ENCODE measurements at places on chromosomes 6 and 20.
A peak's percentile ranks its signal among the peaks of the same experiment; 100 is the strongest.

DNA sequence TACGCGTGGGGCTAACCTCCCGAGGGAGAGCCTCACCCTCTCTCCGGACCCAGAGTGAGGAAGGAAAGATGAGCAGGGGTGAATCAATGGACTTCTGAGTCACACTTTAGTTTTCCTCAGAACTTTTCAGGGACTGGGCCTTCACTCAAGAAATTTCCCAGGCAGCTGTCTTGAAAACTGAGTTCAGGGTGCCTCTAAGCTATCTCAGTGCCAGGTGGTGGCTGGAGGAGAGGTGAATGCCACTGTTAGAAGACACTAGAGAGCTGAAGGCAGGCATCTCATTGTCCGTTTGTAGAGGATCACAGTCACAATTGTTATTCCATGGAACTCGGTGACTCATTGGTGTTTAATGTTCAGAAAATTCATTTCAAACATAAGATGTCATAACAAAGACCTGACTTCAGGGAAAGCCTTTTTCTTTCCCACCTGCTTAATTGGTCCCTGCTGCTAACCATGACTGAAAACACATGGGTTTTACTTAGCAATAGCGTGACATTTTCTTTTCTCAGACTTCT, 5.3 kb upstream of the SERPINB6 start:
- no peak for DNase-seq

- DNase-seq, result no peak
Observed at GRCh38 chr6:129599467-129599866, 110.5 kb downstream of the ARHGAP18 start.

DNA sequence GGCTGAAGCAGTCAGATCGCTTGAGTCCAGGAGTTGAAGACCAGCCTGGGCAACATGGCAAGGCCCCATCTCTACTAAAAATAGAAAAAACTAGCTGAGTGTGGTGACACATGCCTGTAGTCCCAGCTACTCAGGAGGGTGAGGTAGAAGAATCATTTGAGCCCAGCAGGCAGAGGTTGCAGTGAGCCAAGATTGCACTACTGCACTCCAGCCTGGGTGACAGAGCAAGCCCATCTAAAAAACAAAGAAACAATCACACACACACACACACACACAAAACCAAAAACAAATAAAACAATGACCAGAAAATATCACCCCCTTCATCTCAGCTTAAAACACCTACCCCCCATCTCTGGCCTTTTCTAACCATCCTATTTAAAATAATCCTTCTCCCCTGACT, 68.0 kb downstream of the BTBD9 start:
- DNase-seq, result no peak

DNA sequence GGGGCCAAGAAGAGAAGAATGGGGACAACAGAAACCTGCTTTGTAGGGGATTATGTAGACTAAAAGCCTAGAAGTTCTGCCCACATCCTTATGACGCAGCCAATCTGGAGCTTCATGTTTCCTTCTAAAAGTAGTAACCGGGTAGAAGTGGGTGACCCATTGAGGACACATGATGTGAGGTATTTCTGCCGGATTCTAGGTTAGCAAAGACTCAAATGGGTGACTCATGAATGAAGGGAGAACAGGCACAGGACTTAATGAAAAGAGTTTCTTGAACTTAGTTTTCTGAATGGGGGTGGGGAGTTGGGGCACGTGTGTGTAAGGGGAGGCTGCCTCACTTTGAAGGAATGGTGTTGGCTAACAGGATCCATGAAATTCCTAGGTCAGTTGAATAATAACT, 68.8 kb downstream of the CDS2 start:
- DNase-seq, result no peak

GRCh38 chr6:160328447-160328846, 19.7 kb upstream of the SLC22A3 start:
- DNase-seq, result no peak

- no peak for DNase-seq
Observed at GRCh38 chr6:139256087-139256486, 35.7 kb downstream of the TXLNB start.

DNA sequence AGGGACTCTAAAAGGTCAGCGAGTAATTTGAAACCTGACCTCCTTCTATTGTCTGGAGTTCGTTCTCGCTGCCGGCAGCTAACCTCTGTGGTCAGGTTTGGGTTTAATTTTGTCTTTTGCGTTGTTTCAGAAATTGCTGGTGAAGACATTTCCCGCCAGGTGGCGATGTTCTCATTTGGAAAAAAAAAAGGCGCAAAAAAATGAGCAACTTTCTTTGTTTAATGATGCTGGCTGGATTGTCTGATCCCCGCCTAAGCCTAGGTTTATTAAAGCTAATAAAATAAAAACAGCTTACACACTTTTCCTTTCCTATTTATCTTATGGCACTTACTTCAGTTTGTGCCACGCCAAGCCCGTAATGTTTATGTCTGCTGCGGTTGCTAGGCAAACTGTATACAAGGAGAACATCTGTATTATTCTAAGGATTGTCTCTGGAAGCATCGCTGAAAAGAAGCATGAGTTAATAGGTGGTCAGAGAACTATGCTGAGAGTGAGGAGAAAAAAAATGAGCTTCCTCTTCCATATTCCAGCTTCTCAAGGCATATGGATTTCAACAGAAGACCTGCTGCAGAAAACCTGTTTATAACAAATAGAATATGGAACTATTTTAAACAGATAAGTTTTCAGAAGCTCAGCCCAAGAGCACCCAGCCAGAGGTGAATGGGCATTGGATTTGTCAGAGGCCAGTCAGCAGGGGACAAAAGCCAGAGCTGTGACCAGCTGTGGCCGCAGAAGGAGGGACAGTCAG, 205.7 kb downstream of the DOK5 start:
- no peak for DNase-seq

GRCh38 chr6:111219785-111220184, 132.5 kb downstream of the SLC16A10 start:
- no peak for DNase-seq

DNA sequence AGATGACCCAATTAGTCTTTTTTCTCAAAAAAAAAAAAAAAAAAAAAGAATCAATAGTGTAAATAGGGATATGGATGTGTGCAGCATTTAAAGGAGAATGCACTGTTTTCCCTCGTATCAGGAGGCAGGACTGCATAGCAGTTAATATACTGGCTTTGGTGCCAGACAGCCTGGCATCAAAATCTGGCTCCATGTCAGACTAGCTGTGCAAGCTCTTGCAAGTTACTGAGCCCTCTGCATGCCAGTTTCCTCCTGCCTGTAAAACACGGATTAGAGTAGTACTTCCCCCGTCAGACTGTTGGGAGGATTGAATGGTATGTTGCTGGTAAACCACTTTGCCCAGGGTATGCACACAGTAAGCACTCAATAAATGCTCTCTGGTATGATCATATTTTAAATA, 594.2 kb upstream of the CHD6 start:
- no peak for DNase-seq

GRCh38 chr6:127118298-127119101, at the start of gene RSPO3:
RSPO3 (plus strand) TSS chr6:127118671; CDS start chr6:127119193, 522 bp downstream.
- no peak for DNase-seq

- DNase-seq, result peak; percentile 16
Observed at GRCh38 chr6:14634072-14634471, 516.5 kb downstream of the CD83 start.

- no peak for DNase-seq
Observed at GRCh38 chr20:53738039-53738944, 144.7 kb upstream of the ZNF217 start.

- DNase-seq, result no peak
Observed at GRCh38 chr20:44182135-44182765, 4.7 kb downstream of the JPH2 start.

DNA sequence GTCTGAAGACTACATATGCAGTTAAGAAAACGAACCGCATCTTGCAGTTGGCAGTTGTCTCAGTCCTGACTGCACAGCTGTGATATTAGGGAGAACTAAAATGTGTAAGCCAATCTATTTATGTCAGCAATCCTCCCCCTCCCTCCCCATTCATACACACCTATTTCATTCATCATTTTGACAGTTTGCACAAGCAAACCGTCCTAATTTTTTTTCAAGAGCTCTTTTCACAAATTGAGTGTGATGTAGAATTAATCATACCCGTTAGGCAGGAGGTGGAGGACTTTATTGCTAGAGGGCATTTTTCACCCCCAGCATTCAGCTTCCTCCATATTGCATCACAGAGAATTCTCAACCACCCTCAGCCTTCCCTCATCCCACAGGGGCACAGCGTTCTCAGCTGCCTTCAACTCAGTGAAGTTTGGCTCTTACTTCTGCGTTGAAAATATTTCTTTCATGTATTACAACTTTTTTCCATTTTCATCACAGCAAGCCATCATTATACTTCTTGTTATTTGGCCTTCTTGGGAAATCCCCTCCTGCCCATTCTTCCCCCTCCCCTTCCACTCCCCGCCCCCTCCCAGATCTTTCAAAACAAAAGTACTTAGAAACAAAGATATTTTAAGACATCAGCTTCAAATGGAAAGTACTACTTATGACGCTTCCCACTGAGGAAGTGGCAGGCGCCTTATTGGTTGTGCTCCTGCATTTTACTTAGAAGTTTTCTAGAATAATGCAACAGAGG, 37.5 kb downstream of the NOX3 start:
- DNase-seq, result peak; percentile 74

- no peak for DNase-seq
Observed at GRCh38 chr20:35871259-35871771, 83.0 kb downstream of the SCAND1 start.

DNA sequence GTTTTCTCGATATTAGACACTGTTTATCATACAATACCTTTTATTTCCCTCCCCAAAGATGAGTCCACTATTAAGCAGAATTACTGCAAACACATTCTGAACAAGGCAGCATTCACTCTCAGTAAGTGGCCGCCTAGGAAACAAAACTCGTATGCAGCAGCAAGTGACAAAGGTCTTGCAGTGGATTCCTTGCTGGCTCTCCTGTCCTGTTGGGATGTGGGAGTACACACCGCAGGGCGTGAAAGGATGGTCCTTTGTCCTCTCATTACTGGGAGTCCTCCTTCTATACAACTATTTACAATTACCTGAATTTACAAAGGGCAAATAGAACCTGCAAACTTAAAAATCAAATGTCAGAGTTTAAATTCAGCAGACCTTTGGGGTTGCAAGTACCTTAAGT, 16.1 kb downstream of the CTCFL start:
- DNase-seq, result no peak

- DNase-seq, result no peak
Observed at GRCh38 chr6:139648430-139649000, 274.1 kb upstream of the CITED2 start.

- no peak for DNase-seq
Observed at GRCh38 chr20:49889935-49890333, 25.4 kb downstream of the SPATA2 start.

DNA sequence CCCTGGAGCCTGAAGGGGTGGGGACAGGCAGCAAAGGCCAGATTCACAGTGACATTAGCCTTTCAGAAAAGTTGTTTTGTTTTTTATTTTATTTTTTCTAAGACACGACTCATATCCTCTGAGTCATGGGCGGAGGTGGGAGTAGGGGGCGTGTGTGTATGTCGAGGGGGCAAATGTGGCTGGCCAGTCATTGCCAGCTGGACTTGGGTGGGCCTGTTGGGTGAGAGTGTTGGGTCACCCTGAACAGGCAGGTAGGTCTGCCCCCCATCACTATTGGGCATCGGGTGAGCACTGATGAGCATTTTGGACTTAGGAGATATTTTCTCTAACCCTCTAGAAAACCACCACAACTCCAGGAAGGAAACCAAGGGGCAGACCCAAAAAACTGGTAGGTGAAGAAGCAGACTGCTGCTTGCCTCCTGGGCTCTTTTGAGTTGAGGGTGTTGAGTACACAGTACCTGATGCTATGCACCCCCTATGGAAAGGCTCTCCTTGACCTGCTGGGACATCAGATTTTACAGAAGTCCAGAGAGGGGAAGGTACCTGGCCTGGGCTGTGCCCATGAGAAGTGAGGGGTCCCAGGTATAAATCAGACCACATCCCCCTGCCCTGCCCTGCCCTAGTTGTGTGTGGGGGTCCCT, 5.6 kb downstream of the SMIM29 start:
- DNase-seq, result no peak

GRCh38 chr6:75850026-75850833, 101.2 kb downstream of the MYO6 start:
- DNase-seq, result no peak

- DNase-seq, result no peak
Observed at GRCh38 chr20:5973971-5974370, 23.5 kb downstream of the MCM8 start.

DNA sequence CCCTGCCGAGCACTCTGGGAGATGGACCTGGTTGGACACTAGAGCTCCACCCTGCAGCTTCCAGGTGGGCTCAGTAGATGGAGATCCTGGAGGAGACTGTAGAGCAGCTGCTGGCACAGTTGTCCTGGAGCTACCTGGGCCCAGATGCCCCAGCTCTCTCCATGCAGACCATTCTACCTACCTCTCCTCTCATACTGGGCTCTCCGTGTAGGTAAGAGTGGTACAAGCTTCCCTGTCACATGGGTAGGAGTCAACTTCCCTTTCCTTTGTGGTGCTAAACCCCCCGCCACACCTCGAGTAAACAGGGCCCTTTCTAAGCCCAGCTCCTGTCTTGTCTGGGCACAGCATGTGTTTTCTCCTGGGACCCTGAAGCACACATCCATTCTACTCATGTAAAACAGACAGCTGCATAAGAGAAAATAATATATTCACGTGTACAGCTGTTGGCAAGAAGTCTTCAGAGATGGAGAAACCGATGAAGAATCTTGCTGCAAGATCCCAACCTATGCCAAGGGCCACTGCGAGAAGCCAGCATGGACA, 108.1 kb upstream of the DUSP22 start:
- no peak for DNase-seq

DNA sequence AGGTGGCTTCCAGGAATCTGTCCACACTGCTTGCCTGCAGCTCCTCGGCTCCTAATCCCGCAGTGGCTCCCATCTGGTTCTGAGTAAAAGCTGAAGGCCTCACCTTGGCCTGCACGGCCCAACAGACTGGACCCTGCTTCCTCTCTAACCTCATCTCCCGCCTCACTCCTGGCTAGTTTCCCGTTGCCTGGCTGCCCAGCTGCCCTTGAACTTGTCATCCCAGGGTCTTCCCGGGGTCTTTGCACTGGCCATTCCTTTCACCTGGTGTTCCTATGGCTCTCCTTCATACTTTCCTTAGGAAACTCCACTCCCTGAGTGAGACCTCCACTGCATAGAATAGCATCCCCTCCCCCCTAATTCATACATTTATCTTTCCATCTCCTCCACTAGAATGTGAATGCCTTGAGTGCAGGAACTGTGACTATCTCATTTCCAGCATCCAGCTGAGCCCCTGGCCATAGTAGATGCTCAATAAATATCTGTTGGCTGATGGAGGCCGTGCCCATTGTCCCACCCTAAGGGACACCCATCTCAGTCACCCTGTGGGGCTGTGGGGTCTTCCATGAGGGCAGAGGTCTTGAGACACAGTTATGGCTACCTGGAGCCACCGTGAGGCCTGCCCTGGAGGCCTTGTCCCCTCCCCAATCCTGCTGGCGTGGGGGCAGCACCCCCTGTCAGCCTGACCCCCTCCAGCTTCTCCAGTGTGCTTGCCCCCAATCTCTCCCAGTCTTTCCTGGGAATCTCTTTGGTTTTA, 9.1 kb upstream of the SIRPA start:
- DNase-seq, result no peak

DNA sequence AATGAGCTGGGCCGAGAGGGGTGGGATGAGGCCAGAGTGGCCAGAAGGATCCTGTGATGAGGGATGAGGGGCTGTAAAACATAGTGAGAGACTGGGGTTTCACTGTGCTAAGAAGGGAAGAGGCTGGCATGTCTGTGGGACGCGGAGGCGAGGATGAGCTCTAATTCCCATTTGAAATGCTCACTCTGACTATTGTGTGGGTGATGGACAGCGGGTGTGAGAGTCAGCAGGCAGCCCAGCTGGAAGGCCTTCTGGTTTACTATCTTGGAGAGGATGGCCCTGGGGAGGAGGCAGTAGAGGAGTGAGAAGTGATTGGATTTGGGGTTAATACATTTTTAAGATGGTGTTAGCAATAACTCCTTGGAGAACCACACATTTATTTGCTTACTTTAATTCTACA, 9.5 kb upstream of the MICA start:
- DNase-seq, result no peak
